ENCODE measurements at places on chromosomes 16 and 17.

DNA sequence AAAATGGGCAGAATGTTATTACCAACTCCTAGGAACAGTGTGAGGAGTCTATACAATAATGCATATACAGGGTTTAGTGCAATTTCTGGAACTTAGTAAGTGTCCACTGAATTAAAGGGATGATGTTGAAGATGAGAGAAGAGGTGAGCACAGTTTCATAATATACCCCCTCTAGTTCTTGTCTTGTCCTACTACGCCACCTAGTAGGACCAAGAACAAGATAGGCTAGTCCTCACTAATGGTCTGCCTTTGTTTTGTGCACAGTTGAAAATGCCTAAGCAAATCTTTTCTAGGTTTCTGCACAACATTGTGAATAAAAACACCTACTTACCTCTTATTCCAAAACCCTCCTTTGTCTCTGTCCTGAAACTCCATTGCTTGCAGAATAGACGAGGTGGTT is 670.2 kb downstream of the CDH8 start:
- DNase-seq, result no peak

GRCh38 chr16:85389679-85390470 is 223.2 kb upstream of the GSE1 start:
- DNase-seq, result no peak

- no peak for DNase-seq
These were observed 442.7 kb upstream of the CDH8 start for GRCh38 chr16:62478903-62479458.

DNA sequence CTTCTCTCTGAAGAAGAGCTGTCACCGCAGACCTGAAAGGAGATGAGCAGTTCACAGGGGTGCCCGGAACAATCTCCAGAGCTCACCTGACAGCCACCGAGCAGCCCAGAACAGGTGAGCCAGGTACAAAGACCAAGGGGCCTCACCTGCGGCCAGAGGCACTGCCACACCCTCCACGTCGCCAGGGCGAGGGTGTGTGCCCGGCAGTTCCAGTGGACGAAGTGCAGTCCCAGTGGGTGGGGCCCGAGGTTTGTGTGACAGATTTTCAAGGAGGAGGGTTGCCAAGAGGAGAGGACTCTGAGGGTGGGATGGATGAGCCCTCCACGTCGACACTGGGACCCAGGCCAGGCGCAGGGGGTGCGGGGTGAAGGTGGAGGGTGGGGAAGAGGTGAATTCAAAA is 61.7 kb downstream of the SMPD3 start:
- DNase-seq, result no peak

DNA sequence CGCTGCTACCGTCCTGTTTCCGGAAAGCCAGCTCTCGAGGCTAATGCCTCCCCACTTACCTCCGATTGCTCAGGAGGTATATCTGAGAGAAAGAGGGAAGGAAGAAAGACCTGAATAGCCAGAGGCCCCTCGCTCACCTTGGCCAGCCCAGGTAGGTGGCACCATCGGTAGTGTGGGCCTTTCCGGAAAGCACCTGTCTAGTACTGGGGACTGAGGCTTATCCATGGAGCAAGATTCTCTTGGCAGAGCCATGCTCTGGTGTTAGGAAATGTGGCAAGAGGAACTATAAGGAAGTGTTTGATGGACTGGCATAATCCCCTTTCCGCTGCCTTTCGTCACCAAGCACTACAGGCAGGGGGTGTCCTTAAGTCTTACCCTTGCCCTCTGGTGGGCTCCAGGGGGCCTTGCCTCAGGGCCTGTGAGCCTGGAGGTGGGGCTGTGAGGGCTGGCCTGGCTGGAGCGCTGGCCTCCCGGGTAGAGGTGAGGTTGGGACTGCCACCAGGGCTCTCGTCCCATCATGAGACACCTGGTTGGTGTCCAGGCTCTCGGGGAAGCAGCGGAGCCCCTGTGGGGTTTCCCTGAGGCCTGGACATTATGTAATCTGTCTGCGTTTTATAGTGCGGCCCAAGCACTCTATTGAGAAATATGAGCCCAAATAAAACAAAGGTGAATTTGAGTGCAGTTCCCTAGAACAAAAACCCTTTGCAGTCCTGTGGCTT is 2.9 kb downstream of the CMIP start:
- DNase-seq, result no peak

- DNase-seq, result no peak
These were observed 4.7 kb downstream of the FAM20A start for GRCh38 chr17:68596411-68596945.

DNA sequence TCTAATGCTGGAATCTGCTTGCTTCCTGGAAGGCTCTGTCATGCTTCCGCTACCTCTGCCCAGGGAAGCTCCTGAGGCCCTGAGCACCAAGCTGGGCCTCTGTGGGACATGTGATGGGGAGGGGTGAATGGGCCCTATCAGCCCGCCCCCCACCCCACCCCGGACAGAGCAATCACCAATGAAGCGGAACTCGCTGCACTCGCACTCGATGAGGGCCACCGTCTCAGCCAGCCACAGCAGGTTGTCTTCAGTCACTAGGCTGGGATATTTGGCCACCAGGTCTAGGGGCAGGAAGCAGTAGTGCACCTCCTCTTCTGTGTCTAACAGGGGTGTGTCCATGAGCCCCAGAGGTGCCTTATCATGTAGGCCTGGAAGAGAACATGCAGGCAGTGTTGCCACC is 23.6 kb downstream of the KCTD19 start:
- no peak for DNase-seq

DNA sequence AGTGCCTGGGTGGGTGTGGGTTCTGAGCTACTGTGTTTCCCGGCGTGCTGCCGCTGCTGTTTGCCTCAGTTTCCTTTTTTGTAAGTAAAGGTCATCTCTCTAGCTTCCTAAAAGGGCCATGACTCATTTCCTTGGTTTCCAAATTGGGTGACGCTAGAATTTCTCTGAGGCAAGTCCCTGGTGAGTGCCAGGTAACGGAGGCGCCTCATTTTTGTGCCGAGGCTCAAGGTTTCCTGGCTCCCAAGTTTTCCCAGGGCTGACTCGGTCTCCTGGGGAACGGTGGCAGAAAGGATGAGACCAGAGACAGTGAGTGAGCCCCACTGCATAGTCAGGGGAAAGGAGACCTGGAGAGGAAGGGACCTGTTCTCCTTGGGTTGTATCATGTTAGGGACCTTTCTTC is 20.3 kb downstream of the MSI2 start:
- DNase-seq, result no peak

GRCh38 chr17:81846743-81847689 is 12.2 kb upstream of the PPP1R27 start:
- DNase-seq, result no peak

DNA sequence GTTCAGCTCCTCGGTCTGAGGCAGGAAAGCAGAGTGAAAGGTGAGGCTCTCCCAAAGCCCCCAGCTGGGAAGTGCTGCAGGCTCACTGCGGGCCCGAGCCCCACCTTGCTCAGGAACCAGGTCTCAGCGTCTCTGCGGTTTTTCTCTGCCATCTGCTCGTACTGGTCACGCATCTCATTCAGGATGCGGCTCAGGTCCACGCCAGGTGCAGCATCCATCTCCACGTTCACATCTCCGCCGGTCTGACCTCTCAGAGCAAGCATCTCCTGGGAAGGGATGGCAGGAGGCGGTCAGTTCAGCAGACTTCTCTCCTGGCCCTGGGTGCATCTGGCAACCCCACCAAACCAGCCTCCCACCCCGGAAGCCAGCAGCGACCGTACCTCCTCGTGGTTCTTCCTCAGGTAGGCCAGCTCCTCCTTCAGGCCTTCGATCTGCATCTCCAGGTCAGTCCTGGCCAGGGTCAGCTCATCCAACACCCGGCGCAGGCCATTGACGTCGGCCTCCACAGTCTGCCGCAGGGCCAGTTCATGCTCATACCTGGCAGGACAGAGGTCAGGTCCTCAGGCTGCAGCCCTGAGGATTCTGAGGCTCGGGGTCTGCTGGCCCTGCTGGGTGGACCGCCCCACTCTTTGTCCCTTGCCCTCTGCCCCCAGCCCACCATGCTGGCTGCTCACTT is 1.5 kb downstream of the KRT16 start:
- DNase-seq, result no peak

- DNase-seq, result no peak
These were observed 164.5 kb downstream of the PRKCA start for GRCh38 chr17:66466840-66467367.

GRCh38 chr16:12900156-12900555 is 1.2 kb upstream of the SHISA9 start:
- DNase-seq, result no peak

- no peak for DNase-seq
These were observed 907 bp upstream of the ESRP2 start for GRCh38 chr16:68236826-68237242.

DNA sequence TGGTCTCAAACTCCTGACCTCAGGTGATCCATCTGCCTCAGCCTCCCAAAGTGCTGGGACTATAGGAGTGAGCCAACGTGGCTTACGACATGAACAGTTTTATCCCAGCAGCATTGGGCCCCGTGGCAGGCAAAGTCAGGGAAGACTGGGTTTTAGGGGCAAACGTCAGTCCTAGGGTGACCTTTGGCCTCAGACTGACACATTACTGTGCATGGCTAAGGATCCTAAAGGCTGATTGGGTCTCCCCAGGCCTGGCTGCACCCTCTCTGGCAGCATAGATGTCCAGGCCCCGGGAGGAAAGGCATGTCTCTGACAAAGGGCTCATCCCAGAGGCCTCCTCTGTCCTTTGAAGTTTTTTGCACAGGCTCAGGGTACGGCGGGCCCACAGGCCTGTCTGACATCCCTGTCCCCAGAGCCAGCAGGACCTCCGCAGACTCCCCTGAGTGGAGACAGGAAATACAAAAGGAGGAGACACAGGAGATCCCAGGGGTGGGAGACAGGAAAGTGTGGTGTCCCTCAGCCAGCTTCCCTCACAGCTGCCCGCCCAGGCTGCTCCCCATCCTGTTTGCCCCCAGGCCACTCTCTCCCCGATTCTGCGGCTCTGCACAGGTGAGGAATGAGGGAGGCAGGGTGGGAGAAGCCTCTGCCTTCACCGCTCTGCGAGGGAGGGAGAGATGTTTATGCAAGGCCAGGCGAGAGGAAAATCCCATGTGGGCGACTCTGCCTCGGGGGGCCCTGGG is 54.5 kb upstream of the MTSS2 start:
- DNase-seq, result no peak
